ENCODE measurements at places on chromosomes 11 and 22.

GRCh38 chr11:62324731-62325556 is 12.3 kb upstream of the ASRGL1 start:
- DNase-seq = peak; percentile 35

DNA sequence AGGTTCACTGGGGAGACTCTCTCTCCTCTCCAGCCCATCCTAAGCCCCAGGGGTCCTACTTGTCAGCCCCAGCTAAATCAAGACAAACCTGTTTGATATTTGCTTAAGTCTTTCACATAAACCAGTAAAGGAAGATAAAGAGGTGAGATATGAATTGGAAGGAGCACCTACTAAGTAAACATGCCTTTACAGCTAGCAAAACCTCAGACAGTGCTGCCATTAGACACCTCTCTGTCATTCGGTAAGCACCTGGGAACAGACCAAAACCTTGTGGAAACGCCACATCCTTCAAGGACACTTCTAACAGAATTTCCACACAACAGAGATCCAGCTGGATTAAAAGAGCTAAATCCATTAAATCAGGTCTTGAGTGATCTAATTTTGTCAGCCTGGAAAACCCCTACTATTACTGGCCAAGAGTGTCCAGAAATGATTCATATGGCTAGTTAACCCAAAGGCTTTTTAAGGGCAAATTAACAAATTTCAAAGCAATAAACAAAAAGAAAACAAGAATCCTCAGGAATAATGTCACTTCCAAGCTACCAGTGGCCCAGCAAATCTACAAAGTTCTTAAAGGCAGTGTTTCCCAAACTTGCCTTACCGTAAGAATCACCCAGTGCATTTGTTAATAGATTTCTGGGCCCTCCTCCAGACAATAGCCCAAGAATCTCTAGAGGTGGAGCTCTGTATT is 2.4 kb downstream of the VPS37C start:
- DNase-seq = no peak

DNA sequence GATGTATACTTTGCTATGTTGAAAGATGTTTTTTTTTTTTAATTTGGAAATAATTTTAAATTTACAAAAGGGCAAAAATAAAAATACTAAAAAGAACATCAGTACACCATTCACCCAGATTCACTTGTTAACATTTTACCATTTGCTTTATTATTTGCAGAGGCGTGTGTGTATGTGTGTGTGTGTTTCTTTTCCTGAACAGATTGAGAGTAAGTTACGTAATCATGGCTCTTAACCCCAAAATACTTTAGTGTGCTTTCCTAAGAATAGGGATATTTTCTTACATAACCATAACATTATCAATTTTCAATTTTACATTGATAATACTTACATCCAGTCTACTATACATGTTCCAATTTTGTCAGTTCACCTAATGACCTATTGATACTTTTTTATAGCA is 91.5 kb upstream of the HORMAD2 start:
- DNase-seq = no peak

- no peak for DNase-seq
Measured at GRCh38 chr22:36872084-36872483, 11.3 kb downstream of the NCF4 start.

DNA sequence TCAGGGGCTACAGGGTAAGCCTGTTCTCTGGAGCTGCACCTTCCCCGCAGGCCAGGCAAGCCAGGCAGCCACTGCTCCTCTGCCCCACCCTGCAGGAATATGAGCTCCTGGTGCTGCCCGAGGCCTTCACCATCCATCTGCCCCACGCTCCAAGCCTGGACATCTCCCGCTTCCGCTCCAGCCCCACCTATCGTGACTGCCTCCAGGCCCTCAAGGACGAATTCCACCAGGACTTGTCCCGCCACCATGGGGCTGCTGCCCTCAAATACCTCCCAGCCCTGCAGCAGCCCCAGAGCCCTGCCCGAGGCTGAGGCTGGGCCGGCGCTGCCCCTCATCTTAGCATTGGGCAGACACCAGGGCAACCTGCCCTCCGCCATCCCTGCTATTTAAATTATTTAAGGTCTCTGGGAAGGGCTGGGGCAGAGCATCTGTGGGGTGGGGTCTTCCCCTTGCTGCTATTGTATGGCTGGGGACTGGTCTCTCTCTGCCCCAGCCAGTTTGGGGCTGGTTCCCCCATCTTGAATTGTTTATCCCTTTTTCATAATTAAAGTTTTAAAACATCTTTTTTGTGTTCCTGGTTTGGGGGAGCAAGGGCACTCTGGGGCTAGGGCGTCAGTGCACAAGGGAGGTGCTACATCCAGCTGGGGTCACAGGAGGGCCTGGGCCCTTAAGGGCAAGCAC is 6.2 kb downstream of the LARGE2 start:
- no peak for DNase-seq

GRCh38 chr11:29075726-29076125 is 941.1 kb downstream of the KCNA4 start:
- DNase-seq = no peak

All from stimulated activated CD4-positive, alpha-beta T cell treated with anti-CD3 and anti-CD28 coated beads, Interleukin-1b, Interleukin-23, amount 100 ng/mL, for 1 hour (primary cell).